ENCODE measurements at places on chromosomes 16 and 17. TPM values are rescaled to one million over a fixed set of nuclear protein-coding genes. Genes with fewer than 3 reads are reported as not detected.

GRCh38 chr16:70614208-70614951, 32.0 kb upstream of the IL34 start:
- no peak for DNase-seq

The RNF43 gene
- polyA plus RNA-seq, result 14.0 TPM

DNA sequence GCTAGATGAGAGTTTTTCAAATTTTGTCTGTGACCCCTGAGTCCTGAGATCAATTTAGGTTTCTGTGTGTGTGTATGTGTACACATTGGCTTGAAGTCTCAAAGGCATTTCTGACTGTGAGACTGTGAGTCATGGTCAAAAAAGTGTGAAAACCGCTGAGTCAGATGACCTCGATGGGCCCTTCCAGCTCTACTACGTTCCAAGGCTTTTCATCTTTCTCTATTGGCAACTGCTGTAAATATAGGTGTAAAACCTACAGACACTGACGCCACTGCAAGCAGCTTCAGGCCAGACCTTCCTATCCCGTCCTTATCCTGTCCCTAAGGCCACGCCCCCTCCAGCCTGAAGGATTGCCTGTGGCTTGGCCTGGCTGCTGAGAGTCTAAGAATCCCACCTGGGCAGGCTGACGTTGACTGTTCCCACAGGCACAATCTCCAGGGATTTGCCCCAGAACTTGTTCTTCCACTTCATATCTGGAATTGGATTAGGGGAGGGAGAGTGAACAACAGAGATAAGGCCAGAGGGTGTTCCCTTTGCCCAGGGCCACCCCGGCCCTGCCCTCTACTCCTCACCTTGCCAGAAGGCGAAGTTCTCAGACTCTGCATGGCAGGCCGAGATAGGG, 11.3 kb downstream of the OSBPL7 start:
- no peak for DNase-seq

DNA sequence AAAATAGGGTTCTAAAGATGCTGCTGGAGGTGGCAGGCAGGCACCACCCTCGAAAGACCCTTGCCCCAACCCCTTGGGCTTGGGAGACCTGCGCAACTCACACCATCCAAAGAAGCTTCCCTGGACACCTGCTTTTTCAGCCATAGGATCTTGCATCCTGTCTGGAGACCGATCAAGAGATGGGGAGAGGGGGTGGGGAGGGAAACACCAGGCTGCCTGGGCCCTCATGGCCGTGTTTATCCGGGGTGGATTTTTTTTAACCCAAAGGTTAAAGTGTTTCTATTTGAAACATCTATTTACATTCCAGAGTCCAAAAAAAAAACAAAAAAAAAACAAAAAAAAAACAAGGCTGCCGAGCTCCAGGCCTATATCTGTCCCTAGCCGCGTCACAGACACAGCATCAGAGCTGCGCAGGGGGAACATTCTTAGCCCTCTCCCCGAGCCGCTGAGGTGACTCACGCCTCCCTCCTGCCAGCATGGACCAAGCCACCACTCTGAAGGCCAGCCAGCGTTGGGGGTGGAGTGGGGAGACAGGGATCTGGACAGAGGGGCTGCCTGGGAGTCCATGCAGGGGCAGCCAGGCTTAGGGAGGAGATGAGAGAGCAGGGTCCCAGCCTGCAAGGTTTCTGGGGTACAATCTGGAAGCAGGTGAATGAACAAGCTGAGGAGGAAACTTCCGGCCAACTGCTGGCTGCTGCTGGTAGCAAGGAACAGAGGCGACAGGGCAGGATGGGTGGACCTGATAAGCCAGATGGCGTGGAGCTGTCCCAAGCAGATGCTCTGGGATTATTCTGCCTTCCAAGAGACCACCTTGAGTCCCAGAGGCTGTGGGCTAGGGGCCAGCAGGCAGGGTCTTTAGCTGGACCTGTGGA, 14.8 kb downstream of the HDAC5 start:
- DNase-seq, result no peak

The NKD1 gene
- 8.3 TPM for polyA plus RNA-seq

The PLD6 gene
- 5.4 TPM for polyA plus RNA-seq

DNA sequence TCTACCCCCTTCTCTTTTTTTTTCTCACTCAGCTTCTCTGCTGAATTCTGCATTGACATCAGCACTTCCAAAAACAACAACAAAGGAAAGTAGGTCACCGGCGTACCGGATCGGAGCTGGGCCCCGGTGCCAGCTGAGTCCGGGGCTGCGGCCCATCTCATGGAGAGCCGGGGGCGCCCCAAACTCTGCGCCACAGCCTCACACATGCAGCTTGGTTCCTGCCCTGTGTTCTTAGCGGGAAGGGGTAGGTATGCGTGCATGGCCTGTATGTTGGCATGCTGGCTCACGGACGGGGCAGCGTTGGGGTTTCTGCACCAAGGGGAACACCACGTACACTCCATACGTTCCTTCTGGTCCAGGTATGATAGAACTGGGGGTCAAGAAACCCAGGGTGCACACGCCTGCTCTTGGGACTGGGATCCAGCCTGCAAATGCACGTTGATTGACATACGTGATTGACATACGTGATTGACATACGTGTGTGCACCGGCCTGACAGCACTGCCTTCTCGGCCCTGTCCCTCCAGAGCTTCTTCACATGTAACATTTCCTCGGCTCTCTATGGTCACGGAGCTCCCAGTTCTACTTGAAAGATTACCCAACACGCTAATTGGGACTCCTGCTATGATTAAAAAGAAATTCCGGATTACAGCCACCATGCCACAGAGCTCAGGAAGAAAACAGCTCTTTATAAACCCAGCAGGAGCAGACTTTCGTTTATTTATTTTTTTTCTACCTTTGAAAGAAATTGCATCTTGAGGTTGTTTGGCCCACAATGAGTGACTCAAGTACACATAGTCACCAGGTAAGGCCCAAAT, 88.7 kb downstream of the RPA1 start:
- no peak for DNase-seq

DNA sequence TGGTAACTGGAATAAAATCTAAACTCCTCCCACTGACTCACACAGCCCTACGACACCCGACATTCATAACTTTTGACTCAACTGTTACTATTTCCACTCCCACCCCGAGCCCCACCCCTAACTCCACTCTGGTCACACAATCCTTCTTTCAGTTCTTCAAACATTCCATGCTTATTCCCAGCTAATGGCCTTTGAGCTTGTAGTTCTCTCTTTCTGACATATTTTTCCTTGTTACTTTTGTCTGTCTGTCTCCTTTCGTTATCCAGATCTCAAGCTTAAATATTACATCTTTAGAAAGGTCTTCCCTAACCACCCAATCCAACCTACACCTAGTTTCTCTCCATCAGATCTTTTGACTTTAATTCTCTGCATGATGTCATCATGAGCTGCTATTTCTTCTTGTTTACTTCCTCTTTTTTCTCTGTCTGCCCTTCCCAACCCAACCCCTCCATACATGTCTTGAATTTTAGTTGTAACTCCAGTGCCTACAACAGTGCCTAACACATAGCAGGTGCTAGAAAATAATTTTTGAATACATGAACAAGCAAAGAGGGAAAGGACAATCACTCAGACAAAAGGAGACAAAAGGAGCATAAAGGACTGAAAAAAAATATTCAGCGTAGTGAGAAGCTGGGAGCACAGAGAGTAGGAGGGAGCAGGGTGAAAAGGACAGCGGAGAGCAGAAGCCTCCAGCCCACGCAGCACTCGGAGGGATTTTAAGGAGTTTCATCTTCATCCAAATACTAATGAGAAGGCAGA, 65.2 kb upstream of the SMIM36 start:
- no peak for DNase-seq

GRCh38 chr16:58938811-58939210, 204.7 kb upstream of the GOT2 start:
- DNase-seq, result peak; percentile 16

DNA sequence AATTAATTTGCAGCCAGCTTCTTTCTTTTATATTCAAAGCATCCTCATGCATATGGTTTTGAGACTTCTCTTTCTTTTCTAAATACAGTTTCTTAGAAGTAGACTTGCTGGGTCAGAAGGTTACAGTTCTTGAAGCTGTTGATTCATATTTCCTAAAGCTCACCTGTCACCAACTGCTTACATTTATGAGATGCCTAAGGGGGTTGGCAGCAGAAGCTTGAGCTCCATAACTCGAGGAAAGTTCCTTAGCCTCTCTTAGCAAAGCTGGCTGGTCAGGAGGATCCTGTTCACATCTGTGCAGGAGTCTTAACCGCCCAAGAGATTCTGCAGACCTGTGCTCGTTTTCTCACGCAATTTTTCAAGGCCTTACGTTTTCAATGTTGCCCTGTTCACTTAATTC, 218.8 kb downstream of the SNX29 start:
- DNase-seq, result no peak

DNA sequence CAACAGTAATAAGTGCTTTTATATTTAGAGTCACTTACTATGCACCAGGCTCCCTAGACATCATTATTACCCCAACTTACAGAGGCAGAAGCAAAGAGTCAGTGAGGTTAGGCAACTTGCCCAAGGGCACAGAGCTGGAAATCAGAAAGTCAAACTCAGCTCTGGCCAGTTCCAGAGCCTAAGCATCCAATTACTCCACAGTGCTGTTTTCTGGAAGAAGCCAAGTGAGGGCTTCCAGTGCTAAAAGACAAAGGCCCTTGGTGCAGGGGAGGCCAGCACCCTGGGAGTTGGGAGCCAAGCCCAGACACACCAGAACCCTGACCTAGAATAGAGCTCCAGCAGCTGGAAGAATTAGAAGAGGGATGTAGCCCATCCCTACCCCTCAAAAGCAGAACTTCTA, 40.2 kb downstream of the C17orf67 start:
- DNase-seq, result no peak

- no peak for DNase-seq
Measured at GRCh38 chr16:9932000-9932399, 250.2 kb downstream of the GRIN2A start.

The TEX14 gene
- polyA plus RNA-seq, result 1.0 TPM

The GAS7 gene
- 55.7 TPM for polyA plus RNA-seq

The SLC16A3 gene
- polyA plus RNA-seq, result 11.3 TPM

DNA sequence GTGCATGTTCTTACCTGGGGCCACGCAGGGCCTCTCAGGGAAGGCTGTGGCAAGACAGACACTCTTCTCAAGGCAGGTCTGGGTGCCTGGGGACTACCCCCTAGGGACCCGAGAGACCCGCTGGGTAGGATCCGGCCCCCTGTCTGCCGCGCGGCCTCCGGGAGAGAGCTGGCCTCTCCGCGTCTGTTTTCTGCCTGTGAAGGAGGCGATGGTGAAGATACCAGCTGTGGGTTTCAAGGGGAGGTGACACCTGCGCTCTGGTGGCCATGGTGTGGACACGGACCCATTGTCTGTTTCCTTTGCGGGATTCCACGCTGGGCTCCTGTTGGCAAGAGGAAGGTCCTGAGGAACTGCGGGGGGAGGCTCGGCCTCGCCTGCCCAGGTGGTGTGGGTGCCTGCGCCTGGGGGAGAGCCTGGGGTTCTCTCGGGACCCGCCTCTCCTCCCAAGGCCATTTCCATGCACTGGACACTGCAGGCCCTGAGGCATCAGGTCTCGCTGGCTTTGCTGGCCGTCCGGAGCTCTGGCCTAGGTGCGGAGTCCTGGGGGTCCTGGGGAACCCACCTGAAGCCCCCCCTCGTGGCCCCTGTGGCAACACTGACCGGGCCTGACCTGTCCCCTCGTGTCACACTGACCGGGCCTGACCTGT, 12.2 kb upstream of the METRNL start:
- DNase-seq, result no peak

The ZSCAN10 gene
- not detected for polyA plus RNA-seq

The TBC1D3L gene
- 22.7 TPM for polyA plus RNA-seq

The SBK1 gene
- polyA plus RNA-seq, result 16.4 TPM

The ABCC12 gene
- not detected for polyA plus RNA-seq

The CBLN1 gene
- polyA plus RNA-seq, result 0.14 TPM

DNA sequence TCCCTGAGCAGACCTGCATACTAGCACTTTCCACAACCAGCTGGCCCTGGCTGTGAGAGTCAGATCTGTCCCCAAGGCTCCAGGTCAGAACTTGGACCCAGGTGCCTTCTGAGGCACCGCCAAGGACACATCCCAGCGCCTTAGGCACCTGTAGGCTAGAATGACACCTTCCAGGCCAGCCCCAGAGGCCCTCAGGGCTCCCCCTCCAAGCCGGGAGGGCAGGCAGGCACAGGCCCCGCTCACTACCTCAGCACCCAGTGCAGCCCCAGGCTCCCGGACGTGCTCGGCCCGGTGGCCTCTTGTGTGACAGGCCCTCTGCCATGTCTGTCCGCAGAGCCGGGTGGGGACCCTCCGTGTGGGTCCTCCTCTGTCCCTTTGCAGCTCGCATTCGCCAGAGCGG, 56.3 kb upstream of the CMIP start:
- DNase-seq, result no peak

DNA sequence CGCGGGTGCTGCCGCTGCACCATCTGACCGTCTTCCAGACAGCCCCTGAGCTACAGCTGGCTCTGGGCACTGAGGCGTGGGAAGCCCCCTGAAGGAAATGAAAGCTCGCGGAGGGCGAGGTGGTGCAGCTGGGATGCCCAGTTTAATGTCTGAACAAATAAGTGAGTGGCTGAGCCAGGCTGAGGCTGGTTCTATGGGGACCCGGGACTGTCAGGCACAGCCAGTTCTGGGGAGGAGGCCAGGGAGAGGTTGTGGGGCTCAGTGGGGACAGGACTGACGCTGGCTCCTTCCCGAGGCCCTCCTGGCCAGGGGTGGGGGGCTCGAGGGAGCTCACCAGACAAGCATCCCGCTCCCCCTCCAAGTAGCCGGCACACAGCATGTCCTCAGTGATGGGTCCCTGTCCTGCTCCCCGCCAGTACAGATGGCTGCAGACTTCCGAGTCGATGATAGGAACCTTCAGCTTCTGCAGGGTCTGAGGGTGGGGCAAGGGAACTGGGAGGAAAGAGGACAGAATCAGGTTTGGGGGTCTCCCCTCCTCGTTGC, 4.4 kb downstream of the PRSS22 start:
- DNase-seq, result no peak

DNA sequence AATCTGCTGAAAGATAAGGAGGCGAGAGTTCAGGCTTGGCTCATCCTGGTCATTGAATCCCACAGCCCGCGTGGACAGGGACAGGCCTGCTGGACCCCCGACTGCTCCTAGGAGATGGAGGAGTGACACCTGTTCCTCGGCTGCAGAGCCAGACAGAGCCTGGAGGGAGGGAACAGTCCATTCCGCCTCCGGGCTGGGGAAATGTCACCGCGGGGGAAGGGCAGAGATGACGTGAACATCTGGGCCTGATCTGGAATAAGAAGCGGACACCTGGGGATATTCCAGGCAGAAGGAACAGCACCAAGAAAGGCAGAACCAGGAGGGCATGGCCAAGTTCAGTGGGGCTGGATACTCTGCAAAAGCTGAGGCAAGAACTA, 1.5 kb downstream of the ZNF747 start:
- no peak for DNase-seq

- no peak for DNase-seq
Measured at GRCh38 chr16:89275837-89276720, 58.6 kb downstream of the ZNF778 start.

The PTX4 gene
- not detected for polyA plus RNA-seq

The LYRM1 gene
- 46.0 TPM for polyA plus RNA-seq

The TMIGD1 gene
- 0.81 TPM for polyA plus RNA-seq

The CHST6 gene
- polyA plus RNA-seq, result 0.26 TPM

The CFAP52 gene
- polyA plus RNA-seq, result 3.7 TPM
